ENCODE measurements at places on chromosomes 7 and 10.

GRCh38 chr7:19698331-19698730 lies 10.5 kb downstream of the POLR1F start:
- DNase-seq: no peak

DNA sequence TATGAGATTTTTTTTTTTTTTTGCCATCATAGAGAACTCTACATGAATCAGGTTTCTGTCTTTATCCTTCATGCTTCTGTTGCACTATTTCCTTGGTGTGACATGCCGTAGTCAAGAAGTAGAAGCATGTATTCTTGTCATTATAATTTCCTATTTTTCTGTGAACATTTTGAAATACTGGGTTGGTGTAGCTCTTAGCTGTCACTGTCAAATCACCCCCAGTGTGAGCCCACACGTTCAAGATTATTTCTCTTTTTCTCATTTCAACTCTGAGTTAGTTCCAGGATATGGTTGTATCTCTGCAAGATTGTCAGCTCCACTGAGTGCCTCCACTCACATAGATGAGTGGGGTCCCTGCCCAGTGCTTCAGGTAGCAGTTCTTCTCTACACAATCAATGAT lies 209.5 kb downstream of the NRG3 start:
- DNase-seq: no peak

- no peak for DNase-seq
Measured at GRCh38 chr7:131294553-131294952, 33.1 kb upstream of the MKLN1 start.

DNA sequence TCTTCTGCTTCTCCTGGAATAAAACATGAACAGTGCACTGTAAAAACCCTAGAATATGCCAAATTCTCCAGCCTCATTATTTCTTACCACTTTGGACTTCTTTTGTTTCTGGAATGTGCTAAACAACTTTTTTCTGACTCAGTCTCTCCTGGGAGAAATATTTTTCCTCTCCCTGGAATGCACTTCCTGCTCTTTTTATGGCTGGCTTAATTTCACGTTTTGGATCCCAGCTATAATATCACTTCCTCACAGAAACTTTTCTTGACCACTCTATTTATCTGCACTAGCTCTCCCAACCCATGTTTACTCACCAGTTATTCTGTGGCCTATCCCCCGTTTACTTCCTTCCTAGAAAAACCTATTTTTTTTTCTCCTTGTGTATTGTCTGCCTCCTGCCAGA lies 26.7 kb downstream of the ABCB5 start:
- DNase-seq: no peak

DNA sequence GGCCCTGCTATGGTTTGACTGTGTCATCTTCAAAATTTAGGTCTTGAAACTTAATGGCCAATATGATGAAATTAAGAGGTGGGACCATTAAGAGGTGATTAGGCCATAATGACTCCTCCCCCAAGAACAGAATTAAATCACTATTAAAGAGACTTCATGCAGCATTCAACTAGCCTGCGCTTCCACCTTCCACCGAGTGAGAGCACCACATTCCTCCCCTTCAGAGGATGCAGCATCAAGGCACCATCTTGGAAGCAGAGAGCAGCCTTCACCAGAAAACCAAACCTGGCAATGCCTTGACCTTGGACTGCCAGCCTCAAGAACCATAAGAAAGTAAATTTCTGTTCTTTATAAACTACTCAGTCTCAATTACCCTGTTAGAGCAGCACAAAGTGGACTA lies 371.1 kb upstream of the NFE2L3 start:
- no peak for DNase-seq

DNA sequence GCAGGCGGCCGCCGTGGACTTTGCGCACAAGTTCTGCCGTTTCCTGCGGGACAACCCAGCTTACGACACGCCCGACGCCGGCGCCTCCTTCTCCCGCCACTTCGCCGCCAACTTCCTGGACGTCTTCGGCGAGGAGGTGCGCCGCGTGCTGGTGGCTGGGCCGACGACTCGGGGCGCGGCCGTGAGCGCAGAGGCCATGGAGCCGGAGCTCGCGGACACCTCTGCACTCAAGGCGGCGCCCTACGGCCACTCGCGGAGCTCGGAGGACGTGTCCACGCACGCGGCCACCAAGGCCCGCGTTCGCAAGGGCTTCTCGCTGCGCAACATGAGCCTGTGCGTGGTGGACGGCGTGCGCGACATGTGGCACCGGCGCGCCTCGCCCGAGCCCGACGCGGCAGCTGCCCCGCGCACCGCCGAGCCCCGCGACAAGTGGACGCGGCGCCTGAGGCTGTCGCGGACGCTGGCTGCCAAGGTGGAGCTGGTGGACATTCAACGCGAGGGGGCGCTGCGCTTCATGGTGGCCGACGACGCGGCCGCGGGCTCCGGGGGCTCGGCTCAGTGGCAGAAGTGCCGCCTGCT lies 14.1 kb downstream of the SH2B2 start:
- no peak for DNase-seq

- DNase-seq: no peak
Measured at GRCh38 chr10:117268907-117269306, 28.0 kb downstream of the SLC18A2 start.

DNA sequence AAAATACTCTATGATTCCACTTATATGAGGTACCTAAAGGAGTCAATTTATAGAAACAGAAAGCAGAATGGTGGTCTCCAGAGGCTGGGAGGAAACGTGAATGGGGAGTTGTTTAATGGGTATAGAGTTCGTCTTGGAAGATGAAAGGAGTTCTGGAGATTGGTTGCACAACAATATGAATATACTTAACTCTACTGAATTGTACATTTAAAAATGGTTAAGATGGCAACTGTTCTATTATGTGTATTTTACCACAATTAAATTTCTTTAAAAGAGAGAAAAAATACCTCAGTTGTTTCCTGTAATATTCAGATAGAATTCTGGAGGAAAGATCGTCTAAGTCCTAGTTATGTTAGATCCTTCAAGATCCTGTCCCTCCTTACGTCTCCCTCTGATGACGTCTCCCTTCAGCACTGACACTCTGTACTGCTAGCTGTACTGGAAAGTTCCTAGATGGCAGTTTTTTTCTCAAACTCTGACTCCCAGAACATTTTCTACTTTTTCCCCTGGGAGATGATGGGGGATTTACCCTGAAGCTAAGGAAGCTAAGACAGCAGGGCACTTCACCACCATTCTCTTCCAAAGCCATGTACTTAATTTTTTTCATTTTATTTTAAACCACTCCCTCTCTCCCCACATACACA lies 53.2 kb upstream of the CAV2 start:
- DNase-seq: no peak

DNA sequence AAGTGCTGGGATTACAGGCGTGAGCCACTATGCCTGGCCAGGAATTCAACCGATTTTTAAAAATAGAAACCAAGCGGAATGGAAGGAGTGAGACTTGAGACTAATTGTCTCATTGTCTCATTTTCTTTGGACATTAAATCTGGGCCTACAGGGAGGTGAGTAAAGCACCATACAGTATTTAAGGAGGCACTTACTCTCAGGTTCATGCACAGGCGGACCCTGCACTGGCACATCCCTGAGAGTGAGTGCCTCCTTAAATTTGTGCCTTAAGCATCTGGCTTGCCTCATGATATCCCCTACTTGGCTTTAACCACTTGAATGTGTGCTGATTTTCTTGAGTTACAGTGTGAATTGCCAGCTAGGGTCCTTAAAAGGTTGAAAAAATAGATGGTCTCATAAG lies 10.6 kb downstream of the UBE3C start:
- DNase-seq: no peak

GRCh38 chr10:43824934-43825333 lies 176.3 kb upstream of the ZNF32 start:
- DNase-seq: no peak

DNA sequence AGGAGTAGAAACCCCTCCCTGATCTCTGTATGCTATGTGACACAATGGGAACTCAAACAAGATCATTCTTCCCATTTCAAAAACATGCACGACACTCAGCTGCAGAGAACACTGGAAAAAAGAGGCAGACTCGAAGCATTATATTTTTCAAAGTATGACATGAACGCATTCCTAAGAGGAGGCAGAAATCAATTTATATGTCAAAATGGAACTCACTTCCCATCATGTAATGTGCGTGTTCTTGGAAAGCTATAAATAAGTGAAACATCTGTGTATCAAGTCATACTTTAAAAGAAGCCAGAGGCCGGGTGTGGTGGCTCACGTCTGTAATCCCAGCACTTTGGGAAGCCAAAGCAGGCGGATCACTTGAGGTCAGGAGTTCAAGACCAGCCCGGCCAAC lies 142.7 kb downstream of the ICA1 start:
- no peak for DNase-seq

DNA sequence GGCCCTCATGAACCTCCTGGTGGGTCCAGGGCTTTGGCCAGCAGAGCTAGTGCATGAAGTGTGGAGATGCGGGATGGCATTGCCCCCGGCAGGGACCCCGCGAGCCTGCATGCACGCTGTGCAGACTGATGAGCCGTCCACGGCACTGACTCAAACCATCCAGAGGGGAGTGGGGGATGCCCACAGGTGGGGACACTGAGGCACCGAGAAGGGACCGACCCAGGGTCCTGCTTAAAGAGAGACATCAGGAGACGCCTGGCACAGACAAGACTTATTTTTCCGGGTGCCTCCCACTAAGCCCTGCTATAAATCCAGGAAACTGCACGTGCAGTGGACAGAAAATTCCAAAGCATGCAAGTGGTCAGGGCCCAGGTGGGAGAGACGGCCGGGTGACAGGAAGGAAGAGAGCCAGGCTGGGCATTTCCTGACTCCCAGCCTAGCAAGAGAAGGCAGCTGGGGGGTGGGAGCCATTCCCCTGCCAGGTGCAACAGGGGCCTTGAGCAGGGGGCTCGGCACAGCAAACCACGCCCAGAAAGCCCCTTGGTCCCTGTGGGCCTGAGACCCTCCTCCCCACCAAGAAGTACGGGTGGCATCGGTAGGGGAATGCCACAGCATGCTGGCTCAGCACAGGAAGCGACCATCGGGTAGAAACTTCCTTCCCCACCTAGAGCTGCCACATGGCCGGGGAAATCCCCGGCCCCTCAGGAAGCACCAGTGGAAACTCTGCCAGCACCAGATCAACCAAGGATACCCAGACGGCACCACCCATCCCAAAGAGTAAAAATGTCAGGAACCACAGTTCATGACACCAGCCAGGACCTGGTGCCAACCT lies 91.5 kb downstream of the FOXL3 start:
- DNase-seq: peak; percentile 32

DNA sequence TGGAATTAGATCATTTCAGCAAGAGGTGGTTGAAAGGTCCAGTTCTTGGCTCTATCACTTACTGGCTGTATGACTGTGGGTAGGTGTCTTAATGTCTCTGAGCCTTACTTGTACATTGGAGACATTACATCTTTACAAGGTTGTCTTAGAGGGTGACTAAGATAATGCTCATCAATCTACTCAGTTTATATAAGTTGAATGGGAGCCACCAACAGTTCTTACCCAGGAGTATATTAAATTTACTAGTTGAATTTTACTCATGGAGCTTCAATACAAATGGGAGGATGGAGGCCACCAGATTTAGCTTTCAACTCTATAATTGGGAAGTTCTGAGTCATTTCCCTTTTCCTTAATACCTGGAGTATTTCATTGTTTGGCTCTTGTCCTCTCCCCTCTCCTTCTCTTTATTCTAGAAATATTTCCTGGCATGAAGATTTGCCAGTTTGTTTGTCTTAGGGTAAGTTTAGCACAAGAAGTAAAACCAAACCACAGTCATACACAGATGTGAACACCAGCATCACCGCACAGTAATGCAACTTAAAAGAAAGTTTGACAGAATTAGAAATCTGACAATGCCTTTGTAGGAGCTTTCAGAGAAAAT lies 222.8 kb downstream of the LRMDA start:
- no peak for DNase-seq

- no peak for DNase-seq
Measured at GRCh38 chr10:126977216-126977615, 72.0 kb downstream of the DOCK1 start.

- DNase-seq: no peak
Measured at GRCh38 chr10:132944510-132944909, 2.1 kb upstream of the CFAP46 start.

DNA sequence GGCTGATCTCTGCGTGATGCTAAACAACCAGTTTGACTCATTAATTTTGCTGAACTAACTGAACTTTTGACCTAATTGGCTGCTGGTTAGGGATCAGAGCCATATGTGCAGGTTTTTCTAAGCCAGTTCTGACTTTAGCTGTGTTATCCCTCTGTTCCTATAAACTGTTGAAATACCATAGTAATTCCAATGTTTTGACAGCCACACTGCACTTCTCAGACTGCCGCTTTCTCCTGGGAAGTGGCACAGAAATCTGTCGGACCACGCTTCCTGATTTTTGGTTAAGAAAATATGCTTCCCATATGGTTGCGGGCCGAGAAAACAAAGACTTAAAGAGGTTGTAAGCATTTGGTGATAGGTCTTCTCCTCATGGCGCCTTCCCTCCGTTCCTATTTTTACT lies 42.3 kb downstream of the TBXAS1 start:
- DNase-seq: no peak

- no peak for DNase-seq
Measured at GRCh38 chr10:26326851-26327250, 110.3 kb downstream of the GAD2 start.

DNA sequence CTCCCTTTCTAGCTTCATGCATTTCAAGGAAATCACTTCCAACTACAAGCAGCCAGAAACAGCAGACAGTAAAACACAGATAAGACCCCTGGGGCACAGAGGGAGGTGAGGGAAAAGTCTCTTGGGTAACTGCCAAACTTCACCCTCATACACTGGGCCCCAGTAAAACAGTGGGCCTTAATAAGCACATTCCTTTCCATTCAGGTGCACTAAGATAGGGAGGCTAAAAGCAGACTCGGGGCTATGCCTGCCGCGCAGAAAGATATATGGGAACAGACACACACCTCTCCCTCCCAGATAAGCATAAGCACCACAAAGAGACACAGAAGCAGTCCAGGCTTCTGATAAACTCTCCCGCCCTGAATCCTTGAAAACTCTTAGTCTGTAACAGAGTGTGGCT lies 117.0 kb downstream of the TYW1B start:
- DNase-seq: no peak

- no peak for DNase-seq
Measured at GRCh38 chr7:70620333-70621055, 511.4 kb upstream of the GALNT17 start.

GRCh38 chr7:75915416-75916156 lies 631 bp downstream of the POR start:
- peak; percentile 4 for DNase-seq

DNA sequence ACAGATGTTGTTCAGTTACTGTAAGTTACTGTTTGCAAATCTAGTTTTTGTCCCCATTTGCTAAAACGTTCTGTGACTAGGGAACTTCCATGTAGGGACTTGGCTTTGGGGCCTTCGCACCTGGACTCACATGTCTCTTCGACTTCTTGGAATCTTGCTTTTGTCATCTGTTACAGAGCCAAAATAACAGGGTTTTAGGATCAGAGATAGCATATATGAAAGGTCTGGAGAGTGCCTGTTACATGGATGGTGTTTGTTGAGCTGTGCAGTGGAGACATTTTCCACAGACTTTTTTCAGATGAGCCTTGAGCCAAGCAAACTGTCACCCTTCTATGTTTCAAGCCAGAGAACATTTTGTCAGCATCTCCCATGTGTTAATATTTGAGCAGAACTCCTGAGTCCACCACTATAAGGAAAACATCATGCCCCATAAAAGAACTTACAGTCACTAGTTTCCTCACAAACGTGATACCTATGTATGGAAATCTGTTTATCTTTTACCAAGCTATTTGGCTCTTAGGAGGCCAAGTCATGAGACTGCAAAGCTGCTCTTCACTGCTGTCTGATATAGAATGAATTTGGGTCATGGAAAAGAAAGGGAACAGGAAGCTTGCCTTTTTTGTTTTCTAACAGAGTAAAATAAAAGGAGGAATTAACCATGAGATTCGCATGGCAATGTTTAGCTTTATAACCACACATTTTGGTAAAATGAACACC lies 818.6 kb upstream of the IGFBP3 start:
- DNase-seq: no peak

- DNase-seq: no peak
Measured at GRCh38 chr10:78906734-78907390, 161.9 kb upstream of the ZMIZ1 start.

Measured in activated T-cell treated with anti-CD3 and anti-CD28 coated beads for 24 hours (primary cell).